Nucleus accumbens (tissue), 56 donors: ENCODE measurements at places on chromosomes 12 and 14.
A peak's percentile ranks its signal among the peaks of the same experiment; 100 is the strongest.

GRCh38 chr12:12278899-12279298, 12.1 kb upstream of the LRP6 start:
- DNase-seq, result no peak

GRCh38 chr12:52539083-52539820, 13.7 kb downstream of the KRT71 start:
- no peak for DNase-seq

DNA sequence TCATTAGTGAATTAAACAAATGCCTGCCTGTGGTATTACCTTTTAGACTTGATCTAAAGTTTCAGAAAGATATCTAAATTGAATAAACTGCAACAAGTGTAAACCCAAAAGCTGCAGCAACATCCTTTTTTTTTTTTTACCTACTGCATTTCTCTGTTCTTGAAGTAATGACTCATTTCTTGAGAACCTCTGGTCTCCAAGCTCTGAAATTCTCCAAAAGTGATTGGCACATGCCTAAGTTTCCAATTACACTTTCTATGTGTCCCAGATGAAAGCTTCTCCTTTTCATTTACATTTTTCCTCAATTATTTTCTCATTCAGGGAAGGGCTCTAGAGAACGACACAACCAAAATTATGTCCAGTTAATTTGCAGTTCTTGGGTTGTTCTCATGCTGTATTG, 435.2 kb upstream of the DCN start:
- DNase-seq, result no peak

DNA sequence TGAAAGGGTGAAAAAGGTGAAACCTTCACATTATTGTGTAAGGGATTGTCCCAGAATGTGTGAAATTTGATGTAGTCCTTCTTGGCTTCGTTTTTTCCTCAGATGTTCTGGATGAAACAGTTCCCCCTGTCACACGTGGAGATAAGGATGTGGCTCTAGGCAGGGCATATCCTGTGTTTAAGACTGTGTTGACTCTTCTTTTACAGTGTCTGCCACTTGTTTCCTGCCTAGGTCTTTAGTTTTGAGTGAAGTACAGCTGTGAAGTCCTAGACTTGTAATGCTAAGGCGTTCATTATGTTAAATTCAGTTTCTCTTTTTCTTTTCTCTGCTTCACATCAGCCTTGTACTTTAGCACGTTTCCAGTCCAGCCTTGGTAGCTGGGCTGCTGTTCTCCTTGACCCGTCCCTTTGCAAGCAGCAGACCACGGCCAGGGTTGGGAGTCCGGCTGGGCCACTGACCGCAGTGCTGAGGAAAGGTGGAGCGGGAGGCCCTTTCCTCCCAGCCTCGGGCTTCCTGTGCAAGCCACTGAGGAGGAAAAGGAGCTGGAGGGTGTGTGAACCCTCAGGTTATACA, 59.1 kb downstream of the RASSF3 start:
- DNase-seq, result no peak

GRCh38 chr14:32669391-32669790, 269.3 kb upstream of the NPAS3 start:
- DNase-seq, result no peak

GRCh38 chr12:57719777-57720605, 18.6 kb downstream of the AGAP2 start:
- no peak for DNase-seq

DNA sequence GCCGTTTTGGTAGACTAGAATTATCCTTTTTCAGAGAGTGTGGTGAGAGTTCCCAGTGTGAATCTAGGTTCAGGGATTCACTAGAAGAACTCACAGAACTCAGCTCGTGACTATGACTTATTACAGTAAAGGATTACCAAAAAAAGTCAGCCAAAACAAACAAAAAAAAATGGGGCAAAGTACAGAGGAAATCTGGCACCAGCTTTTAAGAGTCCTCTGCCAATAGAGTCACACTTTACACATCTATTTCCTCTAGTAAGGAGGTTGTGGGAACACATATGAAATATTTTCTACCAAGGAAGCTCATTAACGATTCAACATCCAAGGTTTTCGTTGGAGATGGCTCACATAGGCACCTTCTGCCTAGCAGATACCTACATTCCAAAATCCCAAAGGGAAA, 28.2 kb downstream of the TSPAN19 start:
- DNase-seq, result no peak

DNA sequence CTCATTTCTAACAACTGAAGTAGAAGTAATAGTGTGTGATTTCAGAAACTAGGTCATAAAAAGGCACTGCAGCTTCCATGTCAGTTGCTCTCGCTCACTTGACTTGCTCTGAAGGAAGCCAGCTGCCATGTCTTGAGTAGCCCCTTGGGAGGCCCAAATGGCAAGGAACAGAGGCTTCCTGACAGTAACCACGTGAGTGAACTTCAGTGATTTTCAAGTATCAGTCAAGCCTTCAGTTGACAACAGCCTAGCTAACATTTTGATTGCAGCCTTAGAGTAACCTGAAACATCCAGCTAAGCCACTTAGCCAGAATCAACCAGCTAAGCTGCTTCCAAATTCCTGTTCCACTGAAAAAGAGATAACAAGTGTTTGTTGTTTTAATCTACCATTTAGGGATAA, 26.7 kb downstream of the TOGARAM1 start:
- DNase-seq, result no peak

DNA sequence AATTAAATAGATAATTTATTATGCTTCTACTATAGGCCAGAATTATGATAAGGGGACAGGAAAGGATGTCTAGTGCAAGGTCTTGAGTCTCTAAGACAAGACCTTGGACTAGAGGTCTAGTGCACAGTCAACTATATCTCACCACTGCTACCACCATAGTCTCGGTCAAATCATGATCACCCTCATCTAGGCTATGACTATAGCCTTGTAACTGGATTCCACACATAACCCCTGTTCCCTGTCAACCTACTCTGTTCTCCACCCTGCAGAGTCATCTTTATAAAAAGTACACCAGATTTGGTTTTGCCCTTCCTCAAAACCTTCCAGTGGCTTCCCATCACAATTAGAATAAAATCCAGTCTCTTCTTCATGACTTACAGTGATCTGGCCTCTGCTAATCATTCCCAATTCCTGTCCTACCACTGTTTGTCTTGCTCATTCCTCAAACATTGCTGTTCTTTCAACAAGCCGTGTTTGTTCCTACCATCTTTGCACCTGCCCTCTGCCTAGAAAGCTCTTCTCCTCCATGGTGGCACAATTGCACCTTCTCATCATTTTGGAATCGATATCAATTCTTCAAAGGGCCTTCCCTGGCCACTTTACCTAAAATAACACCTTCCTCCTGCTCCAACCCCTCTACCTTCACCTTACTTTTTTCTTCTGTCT, 169.4 kb downstream of the FOXN3 start:
- DNase-seq, result no peak

DNA sequence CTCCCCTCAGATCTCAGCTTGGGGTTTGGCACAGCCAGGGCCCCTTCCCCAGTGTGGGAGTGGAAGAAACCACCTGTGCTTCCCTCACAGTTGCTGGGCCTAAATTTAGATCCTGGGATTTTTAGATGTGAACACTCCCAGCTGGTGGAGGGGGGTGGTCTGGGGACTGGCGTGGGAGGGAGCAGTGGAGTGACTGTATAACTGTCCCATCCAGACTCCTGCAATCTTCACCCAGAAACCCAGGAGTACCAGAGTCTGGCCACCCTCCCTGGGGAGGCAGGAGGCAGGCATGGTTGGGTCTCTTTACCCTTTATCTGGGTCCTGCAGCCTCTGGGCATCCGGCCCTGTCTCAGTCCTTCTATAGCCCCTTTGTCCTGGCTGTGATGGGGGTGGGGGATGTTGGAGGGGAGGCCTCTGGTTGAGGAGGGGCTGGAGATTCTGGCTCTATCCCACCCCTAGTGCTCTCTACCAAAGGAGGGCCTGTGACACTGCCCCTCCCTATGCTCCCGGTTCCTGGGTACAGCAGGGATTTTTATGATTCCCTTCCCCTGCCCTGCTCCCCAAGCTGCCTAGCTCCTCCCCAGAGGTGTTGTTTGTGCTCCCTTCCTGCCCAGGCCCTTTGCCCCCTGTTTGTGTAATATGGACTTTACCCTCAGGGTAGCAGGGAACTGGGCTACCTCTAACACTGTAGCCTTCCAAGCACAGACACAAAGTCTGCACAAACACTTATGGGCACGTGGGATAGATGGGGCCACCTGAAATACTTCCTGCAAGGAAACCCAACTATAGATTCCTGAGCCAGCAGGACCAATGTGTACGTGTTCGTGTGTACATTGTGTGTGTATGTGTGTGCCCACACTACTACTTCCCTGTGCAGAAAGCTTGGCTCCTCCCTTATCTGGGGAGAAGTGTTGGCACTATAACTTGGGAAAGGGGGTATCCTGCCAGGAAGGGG, 1.7 kb downstream of the ERBB3 start:
- peak; percentile 57 for DNase-seq

- no peak for DNase-seq
Measured at GRCh38 chr14:104292084-104292970, 153.9 kb downstream of the KIF26A start.

DNA sequence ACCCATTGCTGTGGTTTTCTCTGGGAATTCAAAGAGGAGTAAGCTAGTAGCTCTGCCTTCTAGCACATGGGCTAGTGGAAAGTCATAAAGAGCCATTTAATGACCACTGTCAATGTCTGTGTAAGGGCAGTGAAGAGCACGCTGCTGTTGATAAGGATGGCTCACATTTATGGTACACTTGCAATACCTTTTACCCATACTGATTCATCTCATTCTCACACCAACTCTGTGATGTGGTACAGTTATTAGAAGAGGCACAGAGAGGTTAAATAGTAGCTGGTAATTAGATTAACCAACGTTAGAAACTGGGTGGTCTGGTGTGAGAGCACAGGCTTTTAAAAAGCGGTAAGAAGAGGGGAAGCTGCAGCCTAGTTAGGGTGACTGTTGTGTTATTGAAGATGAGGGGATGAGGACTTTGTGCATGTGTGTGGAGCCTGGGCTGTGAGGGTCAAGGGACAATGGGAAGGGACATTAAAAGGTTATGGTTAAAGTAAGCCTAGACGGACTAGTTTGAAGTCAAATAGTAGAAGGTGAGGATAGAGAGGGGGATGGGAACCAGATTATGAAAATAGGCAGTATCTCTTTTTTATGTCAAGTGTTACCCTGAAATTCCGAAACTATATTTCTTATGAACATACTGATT, 25.2 kb downstream of the RASSF3 start:
- no peak for DNase-seq

DNA sequence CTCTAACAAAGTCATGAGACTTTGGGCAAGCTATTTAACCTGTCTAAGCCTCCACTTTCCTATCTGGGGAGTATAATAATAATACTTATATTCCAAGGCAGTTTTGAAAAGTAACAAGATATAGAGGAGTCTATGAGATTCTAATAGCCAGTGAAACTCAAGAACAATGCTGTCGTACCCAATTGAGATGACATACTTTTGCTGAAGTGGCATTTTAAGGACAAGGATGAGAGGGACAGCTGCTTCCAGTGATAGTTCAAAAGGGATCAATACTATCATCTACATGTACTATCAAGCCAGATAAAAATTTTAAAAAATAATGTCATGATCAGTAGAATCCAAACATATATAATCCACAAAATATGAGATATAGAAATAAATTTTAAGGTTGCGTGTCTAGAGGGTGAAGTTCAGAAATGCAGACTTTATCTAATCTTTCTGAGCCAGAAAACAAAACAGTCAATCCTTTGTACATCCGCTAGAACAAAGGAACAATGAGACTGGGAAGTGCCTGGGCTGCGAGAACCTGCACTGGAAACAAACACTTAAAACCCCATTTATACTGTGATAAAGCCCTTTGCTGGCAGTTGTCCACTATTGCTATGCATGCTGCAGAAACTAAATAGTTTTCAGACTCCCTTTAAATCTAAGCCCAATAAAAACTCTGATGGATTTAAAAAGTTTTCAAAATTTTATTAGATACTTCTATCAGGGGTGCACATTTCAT, 38.6 kb downstream of the PTPRB start:
- no peak for DNase-seq

DNA sequence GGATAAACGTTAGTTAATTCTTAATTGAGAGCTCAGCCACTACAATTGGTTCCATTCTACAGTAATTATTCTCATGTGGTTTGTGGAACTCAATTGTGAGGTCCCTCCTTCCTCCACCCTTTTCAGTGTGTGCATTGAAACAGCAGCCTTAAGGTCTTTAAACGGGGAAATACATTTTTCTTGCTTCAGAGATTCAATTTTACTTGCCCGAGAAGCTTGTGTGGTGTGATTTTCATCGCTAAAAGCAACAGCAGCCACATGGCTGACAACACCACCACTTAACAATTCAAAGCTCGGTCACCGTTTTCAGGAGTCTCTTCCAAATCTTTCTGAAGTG, 733 bp upstream of the PPFIBP1 start:
- no peak for DNase-seq

DNA sequence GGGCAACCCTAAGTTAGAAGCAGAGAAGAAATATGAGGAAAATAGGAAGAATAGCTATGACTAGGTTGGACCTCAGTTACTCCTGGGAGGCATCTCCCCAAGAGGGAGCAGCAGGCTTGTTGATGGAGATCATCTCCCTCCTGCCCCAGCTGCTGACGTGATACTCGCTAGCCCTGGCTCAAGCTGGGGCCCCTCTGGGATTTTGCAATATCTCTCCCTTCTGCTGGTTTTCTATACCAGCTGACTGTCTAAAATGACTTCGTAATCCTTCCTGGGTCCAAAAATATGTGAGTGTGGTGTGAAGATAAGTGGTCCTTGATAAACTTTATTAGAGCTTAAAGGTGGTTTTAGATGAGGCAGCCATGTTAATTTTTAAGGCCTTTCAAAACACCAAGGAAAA, 4.5 kb upstream of the HECTD4 start:
- no peak for DNase-seq

DNA sequence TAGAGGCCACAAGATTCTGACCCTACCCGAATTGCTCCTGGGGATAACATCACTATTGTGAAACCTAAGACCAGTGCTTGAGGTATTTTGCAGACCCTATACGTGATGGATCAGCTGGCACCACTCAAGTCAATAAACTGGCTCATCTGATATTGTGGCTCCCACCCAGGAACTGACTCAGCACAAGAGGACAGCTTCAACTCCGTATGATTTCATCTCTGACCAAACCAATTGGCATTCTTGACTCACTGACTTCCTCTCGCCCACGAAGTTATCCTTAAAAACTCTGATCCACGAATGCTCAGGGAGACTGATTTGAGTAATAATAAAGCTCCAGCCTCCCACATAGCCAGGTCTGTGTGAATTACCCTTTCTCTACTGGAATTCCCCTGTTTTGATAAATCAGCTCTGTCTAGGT, 1036.1 kb upstream of the TMEM132C start:
- DNase-seq, result no peak

DNA sequence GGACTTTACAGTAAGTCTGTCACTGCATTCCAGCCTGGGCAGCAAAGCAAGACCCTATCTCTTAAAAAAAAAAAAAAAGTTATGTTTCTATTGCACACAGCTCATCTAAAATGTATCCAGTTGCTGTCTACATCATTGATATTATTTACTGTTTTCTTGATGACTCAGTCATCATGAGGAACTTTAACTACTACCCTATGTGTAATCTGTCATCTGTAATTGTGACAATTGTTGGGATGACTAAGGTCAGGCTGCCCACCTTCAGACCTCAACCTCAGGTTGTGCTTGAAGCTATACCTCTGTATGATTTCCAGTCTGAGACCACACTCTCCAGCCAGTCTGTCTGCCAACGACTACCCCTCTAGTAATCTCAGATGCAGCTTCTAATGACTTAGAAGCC, 15.3 kb downstream of the PPP1R13B start:
- no peak for DNase-seq
